ENCODE measurements at places on chromosomes 1 and 21.

DNA sequence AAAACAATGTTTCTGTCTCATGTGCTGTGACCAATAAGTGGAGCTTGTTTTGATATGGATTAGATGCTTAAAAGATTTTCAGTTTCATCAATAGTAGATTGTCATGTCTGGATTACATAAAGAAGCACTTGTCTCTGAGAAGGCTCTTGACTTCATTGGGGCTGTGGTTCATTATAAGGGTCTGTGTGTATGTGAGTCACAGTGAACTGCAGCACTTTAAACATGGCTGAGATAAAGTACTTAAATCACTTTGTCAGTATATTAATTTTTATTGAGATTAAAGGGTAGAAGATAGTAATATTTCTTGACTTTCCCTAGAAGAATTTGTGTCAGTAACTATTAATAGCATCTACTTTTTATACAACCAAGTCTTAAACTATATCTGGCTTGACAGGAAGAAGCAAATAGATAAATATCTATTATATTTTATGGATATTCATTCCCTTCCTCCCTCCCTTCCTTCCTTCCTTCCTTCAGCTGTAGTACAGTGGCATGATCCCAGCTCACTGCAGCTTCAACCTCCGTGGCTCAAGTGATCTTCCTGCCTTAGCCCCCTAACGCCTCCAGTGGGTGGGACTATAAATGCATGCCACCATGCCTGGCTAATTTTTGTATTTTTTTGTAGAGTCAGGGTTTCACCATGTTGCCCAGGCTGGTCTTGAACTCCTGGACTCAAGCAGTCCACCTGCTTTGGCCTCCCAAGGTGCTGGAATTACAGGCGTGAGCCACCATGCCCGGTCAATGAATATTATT lies 48.8 kb downstream of the ZFYVE9 start:
- peak; percentile 23 for DNase-seq

DNA sequence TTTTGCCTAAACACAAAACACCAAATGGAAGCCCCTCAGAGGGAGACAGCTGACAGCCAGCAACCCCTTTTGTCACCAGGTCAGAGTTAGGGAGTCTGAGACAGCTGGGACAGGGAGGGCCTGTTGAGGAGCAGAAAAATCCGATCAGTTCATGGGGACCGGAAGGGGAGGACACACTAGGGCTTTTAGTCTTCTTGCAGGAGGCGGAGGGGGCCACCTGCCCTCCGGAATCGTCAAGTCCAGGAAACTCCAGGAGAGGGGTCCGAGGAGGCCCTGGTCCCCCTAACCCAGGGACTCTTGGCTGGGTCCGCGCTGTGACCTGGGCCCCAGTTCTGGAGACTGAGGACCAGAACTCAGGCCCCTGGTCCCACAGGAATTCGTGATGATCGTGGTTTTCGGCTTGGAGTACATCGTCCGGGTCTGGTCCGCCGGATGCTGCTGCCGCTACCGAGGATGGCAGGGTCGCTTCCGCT lies 34.2 kb downstream of the KCNQ4 start:
- no peak for DNase-seq

GRCh38 chr1:240691909-240692705 lies 80.2 kb upstream of the GREM2 start:
- no peak for DNase-seq

GRCh38 chr21:40120940-40121575 lies 253.8 kb downstream of the PCP4 start:
- DNase-seq, result no peak

- DNase-seq, result peak; percentile 34
Observed at GRCh38 chr1:1080122-1080757, 6.1 kb upstream of the RNF223 start.

DNA sequence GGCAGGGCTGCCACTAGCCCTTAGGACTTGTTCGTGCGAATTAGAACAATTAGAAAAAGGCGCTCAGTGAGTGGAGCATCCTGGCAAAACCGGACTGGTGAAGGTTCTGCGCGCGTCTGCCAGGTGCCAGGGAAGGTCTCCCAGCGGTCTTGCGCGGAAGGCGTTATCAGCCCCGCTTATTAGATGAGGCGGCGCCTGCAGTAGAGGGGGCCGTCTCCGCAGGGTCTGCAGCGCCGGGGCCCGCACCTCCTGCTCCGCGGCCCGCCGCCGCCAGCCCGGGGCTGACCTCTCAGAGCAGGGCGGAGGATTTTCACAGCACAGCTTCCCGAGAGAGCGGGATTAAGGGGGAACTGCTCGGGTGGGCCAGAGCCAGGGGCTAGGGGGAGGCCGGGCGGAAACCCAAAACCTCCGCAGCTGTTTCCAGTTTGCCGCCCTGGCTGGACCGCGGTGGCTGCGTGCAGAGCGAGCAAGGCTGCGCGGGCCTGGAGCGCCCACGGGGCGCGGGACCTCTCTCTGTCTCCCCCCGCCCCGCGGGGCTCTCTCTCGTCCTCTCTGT lies 155.2 kb downstream of the FOXD2 start:
- DNase-seq, result no peak

GRCh38 chr1:59266927-59267293 lies 30.0 kb upstream of the FGGY start:
- DNase-seq, result no peak
